SJSA1 (cell line): ENCODE measurements at places on chromosomes 4 and X. TPM values are rescaled to one million over a fixed set of nuclear protein-coding genes. Genes with fewer than 3 reads are reported as not detected.

DNA sequence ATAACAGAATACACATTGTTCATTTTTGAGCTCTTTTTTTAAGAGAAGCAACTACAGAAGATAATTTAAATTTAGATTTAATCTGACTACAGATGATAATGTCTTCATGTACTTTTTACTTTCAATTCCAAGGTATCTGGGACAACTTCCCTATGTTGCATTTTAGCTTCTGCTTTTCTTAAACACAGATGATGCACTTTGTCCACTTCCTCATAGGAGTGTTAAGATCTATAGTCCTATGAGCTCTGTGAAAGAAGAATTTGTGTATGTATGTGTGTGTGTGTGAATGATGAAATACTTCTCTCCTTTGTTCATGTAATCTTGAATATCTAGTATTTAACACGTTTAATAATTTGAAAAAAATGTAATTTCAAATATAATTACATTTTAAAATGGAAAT is 5.3 kb upstream of the FHIP1A start:
- no peak for DNase-seq

The MAGEA1 gene
- not detected in 2 replicates for total RNA-seq

The MEPE gene
- 0.24 TPM in 1 of 2 replicates, not detected in the other for total RNA-seq

- no peak for DNase-seq
Observed at GRCh38 chrX:151676196-151676595, 19.1 kb upstream of the PRRG3 start.

The IL3RA gene
- not detected in 2 replicates for total RNA-seq

DNA sequence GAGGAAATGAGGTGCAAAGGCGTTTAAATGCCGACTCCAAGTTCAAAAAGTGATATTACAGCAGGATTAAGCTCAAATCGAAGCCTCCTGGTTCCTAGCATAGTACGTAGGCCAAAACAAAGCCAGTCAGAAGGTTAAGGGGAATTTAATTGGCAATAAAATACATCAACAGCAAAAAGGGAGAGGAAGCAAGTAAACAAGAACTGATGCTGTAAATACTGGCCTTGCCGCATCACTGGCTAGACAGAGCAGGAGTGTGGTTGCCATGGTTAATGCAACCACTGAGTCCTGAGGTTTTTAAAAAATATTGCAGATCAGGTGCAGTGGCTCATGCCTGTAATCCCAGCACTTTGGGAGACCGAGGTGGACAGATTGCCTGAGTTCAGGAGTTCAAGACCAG is 63.2 kb upstream of the FBXW7 start:
- no peak for DNase-seq

DNA sequence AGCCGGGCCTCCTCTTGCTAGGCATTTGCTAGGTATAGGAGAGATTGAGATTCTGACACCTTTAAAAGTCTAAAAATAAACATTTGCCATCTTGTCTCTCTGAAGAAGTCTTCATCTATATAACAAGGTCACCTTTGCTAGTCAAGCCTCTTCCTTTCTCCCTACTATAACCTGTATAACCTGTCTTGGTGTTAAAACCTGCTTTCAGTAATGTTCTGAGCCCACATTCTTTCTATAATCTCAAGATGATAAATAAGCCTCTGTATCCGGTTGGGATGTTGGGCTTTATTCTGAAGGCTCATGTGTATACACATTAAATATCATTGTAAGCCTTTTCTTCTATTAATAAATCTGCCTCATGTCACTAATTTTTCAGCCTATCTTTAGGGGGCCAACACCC is 10.2 kb downstream of the ASIC5 start:
- DNase-seq = no peak

- no peak for DNase-seq
Observed at GRCh38 chr4:137635108-137635507, 102.8 kb upstream of the PCDH18 start.

DNA sequence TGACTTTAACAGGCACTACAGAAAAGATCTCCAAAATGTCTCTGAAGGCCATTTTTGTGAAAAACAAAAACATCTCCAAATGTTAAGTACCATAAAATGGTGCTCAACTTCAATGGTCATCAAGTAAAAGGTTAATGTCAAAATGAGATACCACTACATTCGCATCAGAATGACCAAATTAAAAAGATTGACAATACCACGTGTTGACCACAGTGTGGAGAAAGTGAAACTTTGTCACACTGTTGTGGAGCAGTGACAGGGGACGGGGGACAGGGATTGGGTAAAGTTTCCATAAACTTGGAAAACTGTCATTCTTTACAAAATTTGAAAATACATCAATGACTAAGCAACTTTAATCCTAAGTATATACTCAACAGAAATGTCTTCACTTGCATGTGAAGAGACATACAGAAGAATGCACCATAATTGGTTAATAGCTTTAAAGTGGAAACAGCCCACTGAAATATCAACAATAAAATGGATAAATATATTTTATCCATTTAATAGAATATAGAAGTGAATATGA is 19.1 kb upstream of the CISD2 start:
- no peak for DNase-seq

- DNase-seq = no peak
Observed at GRCh38 chr4:5168891-5169290, 117.6 kb downstream of the STK32B start.

DNA sequence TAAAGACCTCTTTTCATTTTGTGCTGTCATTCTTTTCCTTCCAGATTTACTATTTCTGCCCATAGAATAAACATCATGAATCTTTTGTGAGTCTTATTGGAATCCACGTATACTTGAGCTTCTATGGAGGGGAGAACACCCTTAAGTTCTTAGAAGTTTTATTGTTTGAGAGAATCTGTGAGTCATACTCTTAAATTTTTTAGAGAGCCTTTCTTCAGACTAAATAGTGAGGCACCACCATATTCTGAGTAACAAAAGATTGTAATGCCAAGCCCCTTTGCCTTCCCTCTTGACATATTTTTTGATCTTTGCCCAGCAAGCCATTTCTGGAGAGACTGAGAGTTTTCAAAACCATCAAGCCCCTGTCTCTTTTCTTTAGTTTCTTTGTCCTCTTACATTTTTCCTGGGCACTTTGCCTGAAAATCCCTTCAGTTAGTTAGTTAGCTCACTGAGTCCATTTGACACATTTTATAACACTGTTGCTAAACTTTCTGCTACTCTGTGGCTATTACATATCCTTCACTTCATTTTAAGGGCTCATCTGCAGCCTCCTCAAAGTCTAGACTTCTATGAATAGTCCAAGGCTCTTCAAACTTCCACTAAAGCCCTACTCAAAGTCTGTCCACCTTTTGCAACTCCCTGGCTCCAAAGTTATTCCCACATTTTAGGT is 65.3 kb upstream of the NDUFC1 start:
- DNase-seq = peak; percentile 77

DNA sequence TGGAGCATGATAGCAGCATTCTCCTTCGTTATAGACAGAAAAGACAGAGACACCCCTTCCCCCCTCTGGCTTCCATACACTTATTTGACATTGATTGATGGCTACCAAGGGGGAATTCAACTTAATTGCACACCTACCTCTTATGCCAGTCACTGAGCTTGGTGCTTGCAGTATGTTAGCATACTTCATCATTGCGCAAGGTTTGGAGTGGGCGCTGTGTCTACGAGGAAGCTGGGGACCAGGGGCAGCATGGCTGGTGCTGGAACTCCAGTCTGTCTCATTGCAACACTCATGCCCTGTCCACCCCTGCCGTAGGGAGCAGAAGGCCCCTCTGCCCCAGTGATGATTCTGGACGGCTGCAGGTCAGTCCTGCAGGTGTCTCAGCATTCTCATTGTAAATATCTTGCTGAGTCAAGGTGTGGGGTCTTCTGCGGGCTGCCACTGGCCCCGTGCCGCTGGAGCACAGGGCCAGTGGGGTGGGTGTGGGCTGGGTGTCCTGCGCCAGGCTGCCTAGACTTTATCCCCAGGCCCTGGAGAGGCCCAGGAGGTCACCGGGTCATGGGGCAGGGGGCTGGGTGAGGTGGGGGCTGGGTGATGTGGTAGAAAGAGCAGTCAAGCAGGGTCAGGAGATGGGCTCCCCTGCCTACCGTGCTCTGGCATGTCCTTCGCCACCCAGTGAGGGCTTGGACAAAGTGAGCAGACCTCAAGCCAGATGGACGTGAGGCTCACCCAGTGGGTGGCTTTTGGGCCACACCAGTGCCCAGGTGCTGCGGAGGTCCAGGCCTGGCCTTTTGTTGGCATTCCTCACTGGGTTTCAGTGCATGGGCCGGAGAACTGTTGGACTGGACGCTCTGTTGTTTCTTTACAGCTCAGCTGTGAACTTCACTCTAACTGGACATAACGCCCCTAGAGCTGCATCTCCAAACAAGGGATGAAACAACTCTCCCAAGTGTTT is 85.5 kb downstream of the PSAPL1 start:
- DNase-seq = no peak

GRCh38 chr4:123423819-123424218 is 27.2 kb downstream of the SPRY1 start:
- no peak for DNase-seq

DNA sequence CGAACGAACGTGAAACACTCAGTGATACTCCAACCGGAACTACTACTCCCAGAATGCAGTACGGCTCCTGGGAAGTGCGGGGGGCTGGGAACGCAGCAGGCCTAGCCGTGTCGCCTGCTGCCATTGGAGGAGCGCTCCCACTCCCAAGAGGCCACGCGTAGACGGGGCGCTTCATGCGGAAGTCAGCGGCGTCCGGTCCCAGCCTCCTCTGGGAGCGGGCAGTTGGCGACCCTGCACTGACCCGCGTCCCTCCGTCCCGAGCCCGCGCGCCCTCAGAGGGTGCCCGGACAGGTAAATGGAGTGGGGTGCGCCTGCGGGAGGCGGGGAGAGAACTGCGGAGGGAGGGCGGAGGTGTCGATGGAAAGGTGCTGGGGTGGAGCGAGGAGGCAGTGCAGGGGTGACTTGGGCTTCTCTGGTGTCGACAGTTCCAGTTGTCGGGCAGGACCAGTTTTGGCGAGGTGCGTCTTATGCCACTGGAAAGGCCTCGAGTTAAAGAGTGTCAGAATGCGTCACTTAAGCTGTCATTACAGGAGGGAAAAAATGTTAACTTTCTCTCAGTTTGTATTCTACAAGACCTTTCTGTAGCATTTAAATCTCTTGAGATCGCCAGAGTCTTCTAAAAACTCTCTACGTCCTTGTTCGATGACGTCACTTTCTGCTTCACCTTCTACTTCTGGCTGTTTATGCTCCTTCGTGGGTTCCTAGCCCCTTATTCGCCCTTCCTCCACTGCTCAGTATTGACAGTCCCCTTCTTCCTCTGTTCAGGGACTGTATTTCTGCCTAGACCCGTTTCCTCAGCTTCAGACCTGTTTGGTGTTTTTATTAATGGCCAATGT is at the start of gene VAMP7:
VAMP7 (plus strand) TSS at position 188 of the 836 bp plus-strand sequence. CDS start 8,122 bp downstream, outside the sequence.
- DNase-seq = peak; percentile 87

DNA sequence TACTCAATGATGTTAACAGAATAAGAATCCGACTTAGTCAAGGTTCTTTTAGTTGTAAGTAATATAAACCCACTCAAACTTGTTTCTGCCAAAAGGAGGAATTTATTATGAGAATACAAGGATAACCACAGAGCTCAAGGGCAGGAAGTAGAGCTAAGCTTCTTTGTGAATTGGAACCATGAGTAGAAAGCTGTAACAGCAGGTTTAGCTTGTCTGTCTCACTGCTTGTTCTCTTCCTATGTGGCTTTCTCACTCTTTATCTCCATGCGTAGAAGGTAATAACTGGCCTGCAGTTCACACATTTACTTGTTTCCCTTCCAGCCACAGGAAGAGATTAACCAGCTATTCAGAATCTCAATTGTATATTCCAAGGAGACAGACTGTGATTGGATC is 378.3 kb downstream of the PPP1R2C start:
- DNase-seq = no peak

The FHIP1A gene
- total RNA-seq = 0.53 and 3.0 TPM in 2 replicates

DNA sequence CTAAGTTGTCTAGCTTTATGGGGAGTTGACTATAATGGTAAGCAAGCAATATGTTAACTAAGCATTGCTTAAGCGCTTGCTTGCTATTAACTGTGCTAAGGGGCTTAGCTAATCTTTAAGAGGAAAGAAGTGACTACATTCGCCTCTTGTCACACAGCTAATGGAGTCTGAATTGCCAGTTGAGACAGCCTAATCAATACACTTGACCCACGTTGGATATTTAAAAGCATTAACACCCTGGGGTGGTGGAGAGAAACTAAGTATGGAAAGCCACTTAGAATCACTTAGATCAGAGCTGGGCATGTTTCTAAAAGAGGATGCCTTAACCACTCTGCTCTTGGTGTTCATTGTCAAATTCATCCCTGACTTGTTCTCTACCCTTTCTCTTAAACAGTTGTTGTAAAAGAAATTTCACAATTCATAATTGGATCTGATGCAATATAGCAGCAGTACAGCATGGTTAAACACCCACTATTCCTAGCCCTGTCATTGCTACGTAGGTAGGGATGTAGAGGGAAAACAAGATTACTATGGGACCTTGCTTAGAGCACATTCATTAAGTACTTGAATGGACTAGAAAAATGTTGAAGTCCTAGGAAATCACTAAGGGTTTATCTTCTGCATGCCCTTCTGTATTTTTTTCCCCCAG is 3.5 kb downstream of the ZAR1 start:
- no peak for DNase-seq

GRCh38 chr4:47510506-47511143 is 25.6 kb downstream of the ATP10D start:
- DNase-seq = peak; percentile 10

GRCh38 chrX:149037281-149037870 is 467.7 kb downstream of the IDS start:
- no peak for DNase-seq

DNA sequence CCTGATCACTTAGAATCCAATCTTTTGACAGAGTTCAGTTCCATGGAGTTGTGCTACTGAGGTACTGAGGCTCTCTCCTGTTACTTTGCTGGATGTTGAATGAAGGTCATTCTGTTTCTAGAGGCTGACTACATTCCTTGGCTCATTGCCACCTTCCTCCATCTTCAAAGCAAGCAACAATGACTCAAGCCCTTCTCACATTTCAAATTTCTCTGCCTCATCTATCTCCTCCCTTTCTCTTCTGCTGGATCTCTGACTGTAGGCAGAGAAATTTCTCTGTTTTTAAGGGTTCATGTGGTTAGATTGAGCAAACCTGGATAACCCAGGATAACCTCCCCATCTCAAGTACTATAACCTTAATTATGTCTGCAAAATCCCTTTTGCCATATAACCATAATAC is 775.4 kb downstream of the STPG2 start:
- DNase-seq = no peak

DNA sequence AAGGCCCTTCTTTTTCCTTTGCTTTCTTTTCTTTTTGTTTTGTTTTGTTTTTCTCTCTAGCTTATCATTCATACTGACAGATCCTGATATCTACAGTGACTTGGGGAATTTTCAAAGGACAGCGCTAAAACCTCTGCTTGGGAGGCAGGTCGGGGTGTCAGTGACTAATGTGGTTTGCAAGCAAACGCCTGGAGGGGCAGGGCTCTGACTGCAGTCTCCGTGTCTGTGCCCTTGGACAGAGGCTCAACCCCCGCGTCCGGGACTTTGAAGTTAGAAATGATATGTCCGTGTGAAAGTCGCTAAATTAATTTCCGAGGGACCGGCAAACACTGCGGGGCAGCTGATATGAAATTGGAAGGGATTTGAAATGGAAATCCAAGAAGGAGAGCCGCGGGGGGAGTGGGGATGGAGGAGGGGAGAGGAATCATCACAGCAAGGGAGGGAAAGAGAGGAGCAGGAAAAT is 312.4 kb downstream of the DHRSX start:
- no peak for DNase-seq

DNA sequence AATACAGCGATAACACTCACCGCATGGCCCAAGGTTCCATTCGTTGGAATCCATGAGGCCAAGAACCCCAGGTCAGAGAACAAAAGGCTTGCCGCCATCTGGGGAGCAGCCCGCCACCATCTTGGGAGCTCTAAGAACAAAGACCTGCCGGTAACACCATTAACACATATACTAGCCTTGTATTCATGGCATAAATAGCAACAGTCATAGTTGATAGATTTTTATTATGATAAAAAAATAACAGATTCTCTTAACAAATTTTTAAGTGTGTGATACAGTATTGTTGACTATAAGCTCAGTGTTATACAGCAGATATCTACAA is 309.4 kb downstream of the GLUD2 start:
- DNase-seq = no peak
